ENCODE measurements at places on chromosomes 1 and 21.

GRCh38 chr1:41812453-41812852 lies 106.3 kb downstream of the HIVEP3 start:
- peak; percentile 81 for DNase-seq

GRCh38 chr21:35603494-35603893 lies 456.8 kb downstream of the SETD4 start:
- DNase-seq, result no peak

DNA sequence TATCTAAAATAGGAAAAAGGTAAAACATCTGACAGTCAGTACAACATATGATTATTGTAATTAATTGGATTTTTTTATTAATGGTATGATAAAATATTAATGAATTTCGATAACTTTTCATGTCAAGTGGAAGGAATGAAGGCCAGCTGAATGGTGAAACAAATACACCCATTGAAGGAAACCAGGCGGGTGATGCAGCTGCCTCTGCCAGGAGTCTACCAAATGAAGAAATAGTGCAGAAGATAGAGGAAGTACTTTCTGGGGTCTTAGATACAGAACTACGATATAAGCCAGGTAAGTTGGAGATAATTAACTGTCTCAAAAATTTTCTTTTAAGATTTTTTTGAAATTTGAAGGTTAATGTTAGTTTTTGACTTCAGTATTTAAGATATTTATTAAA lies 3.2 kb downstream of the SON start:
- no peak for DNase-seq

DNA sequence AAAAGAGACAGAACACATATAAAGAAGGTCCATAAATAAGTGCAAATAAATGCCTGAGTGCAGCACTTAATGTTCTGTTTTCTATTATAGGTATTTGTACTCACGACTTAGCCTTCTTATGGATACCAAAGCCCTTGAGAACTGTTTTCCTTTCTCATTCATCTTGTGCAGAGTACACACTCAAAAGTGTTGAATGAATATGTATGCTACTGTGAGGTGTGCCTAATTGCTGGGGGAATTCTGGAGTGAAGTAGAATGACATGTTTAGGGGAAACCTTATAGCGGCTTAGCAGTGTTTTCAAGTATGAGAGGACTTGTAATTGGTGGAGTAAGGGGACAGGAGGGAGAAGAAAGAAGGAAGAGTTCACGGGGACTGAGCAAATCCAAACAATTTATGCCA lies 157.6 kb downstream of the CACNA1E start:
- no peak for DNase-seq

DNA sequence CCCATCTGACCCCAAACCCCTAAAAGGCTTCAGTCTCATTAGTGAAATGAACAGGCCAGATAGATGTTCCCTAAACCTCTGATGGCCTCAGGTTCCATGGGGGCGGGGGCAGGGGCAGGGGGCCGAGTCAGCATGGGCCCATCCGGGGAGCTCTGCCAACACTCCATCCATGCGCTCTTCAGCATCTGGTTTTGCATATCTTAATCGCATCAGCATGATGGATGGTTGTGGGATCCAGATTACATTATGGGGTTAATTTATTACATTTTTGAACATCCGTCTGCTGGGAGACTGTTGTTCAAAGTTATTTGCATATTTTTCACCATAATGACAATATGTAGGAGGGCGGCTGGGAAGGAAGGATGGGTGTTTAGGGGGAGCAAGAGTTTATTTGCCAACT lies 3.1 kb upstream of the MAD2L2 start:
- no peak for DNase-seq

GRCh38 chr1:154557248-154557938 lies 1.1 kb downstream of the UBE2Q1 start:
- no peak for DNase-seq

GRCh38 chr1:40640314-40641076 lies 25.0 kb downstream of the RIMS3 start:
- DNase-seq, result no peak

- no peak for DNase-seq
Observed at GRCh38 chr1:232484856-232485255, 145.1 kb downstream of the SIPA1L2 start.

DNA sequence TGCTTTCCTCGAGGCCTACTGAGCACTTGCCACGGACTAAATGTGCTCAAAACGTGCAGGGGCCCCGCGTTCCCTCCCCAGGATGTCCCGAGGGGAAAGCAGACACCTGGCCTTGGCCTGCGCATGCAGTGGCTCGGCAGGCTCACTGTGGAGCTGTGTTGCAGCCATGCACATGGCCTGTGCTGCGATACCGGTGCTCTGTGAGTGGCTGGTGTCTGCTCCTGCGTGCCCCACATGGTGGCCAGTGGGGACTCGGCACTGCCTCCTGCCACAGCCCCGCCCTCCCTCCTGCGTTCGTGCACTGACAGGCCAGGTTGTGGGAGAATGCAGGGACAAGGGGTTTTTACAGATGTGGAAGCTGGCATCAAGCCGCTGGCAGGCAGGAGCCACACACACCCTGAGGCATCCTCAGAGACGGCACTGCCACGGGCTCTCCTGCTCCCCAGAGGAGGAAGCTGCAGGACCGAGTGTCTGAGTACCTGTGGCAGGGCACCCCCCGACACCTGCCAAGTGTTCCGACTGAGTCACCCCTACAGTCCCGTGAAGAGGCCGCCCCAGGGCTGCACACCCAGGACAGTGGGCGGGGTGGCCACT lies 16.9 kb upstream of the PTTG1IP start:
- no peak for DNase-seq

- no peak for DNase-seq
Observed at GRCh38 chr1:77796695-77797405, 17.4 kb downstream of the MIGA1 start.

- no peak for DNase-seq
Observed at GRCh38 chr1:176201568-176201967, 5.5 kb downstream of the COP1 start.

DNA sequence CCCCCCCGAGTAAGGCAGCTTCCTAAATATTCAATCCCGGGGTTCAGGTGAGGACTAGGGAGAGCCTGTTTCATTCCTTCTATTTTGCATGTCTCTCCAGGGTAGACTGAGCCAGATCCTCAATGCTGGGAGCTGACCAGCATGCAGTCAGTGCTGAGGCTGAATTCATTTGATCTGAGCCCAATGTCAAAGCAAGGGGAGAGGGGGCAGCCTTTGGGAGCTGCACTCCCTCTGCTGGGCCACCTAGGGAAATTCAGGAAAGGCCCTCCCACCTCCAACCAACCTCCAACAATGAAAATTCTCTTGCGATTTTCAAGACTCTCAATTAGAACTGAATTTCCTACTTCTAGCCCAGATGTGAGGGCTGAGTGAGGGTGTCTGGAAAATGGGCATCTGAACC lies 371.2 kb downstream of the NPHP4 start:
- no peak for DNase-seq

DNA sequence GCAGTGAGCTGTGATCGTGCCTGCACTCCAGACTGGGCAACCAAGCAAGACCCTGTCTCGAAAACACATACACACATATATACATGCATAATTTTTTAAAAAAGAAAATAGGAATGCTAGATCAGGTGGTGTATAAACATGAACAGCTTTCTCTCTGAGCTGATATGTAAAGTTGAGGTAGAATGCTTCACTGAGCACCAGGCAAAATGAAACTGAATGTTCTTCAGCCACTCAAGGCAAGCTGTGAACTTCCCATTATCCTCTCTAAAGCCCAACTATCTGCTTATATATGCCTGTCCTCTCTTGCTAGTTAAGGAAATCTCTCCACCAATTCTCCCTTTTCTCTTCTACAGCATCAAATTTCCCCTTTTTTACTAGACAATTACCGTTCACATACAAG lies 93.0 kb downstream of the NUF2 start:
- DNase-seq, result no peak

DNA sequence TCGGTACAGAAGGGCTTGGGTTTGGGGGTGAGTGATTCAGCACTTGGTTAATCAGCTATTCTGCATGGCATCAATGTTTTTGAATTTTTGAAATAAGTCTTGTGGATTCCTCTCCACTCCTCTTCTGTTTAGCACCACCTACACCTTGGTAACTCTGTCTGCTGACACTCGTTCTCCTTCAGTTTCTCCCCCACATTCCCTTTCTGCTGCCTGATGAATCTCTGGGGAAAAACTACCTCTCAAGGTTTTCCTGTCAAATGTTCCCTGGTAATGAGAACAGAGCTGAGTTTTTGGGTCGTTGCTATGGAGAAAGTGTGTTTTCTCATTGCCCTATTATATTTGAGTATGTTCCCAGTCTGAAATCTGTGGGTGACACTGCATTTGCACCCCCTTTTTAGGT lies 108.2 kb downstream of the GABPA start:
- no peak for DNase-seq

DNA sequence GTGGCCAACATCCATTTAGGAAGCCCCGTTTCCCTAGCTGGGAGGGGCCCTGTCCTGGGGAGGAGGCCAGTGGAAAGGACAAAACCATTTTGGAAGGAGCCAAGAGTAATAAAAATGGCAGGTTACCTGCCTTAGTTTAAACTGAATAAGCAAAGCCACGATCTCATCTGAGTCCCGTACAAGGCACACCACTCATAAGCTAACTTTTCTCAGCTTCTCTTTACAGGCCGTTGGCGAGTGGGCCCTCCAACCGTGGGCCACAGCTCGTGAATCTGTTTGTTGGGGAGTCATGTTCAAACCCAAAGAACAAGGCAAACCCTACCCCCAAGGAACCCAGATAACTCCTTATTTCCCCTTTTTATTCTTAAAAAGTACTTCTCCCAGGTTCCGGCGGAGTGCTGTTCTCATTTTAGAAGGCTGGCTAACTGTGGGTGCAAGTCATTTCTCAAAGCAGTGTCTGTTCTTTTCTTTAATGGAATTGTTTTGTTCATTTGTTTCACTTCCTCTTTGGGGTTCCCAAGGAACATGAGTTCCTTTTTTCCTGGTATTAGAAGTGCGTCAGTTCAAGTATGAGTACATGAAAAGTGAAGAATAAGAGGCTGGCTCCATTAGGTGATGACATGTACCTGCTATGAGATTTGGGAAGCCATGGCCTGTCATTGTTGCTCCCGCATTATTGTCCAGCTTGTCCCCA lies 89.0 kb downstream of the PSMG1 start:
- DNase-seq, result no peak

DNA sequence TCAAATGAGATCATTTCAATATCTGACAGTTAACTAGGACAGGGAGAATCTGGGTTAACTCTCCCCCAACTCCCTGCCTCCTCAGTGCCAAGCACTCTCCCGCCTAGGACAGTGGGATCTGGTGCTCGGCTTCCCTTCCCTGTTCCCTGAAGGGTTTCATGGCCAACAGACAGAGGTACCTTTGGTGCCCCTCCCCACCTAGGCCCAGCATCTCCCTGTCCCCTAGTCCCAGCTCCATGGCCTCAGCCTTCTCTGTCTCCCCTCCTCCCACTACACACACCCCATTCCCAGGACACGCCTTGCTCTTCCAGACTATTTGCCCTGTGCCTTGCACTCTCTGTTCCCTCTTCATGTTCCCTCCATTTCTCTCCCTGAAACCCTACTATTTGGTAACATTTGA lies 77.1 kb downstream of the CD247 start:
- DNase-seq, result no peak

GRCh38 chr1:66258404-66259105 lies 275.4 kb upstream of the SGIP1 start:
- DNase-seq, result no peak

GRCh38 chr1:77659879-77660593 lies 22.4 kb downstream of the ZZZ3 start:
- no peak for DNase-seq

GRCh38 chr1:226671277-226671676 lies 67.8 kb downstream of the ITPKB start:
- no peak for DNase-seq

DNA sequence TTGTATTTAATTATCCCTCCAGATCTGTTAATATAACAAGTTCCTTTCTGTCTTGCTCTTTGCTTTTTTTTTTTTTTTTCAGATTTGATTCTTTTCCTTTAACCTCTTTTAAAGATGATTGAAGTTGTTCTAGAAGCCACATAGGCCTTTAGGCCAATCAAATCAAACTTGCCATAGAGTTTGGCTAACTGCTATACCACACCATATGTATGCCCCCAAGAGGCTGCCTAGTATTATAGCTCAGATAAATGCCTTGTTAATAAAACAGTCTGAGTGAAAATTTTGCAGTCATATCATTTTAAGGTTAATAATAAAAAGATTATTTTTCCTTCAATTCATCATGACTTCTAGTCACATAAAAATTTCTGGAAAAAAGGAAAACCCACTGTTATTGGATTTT lies 696.0 kb upstream of the CHRM3 start:
- DNase-seq, result no peak

- DNase-seq, result no peak
Observed at GRCh38 chr1:191551019-191551418, 607.2 kb upstream of the RGS18 start.

- DNase-seq, result no peak
Observed at GRCh38 chr21:27114111-27114510, 147.2 kb upstream of the ADAMTS5 start.

DNA sequence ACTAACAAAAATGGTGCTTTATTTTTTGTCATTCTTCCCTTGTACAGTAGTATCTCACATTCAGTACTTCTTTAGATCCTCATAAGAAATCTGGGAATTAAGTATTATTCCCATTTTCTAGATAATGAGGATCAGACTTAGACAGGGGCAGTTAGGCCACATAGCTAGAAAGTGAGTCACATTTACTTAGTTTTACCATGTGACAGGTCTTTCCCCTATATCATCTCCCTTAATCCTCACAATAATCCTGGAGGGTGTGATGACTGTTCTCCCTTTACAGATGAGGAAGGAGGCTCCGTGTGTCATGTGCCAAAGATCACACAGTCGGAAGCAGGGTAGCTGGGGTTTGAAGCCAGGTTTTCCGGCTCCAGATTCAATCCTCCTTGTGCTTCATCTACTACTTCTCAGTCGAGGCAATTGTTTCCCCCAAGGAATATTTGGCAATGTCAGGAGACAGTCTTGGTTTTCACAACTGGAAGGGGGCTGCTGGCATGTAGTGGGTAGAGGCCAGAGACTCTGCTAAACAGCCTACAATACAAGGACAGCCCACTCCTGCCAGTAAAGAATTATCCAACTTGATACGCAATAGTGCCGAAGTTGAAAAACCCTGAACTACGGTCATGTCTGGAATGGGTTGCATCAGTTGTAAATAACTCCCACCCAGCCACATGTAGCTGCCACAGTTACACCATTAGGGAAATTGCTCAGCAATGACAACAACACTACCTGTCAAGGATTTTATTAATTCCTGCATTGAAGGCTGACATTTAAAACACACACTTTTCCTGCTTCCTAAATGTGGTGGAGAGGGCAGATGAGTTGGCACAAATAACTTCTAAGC lies 54.5 kb downstream of the C8B start:
- peak; percentile 76 for DNase-seq

DNA sequence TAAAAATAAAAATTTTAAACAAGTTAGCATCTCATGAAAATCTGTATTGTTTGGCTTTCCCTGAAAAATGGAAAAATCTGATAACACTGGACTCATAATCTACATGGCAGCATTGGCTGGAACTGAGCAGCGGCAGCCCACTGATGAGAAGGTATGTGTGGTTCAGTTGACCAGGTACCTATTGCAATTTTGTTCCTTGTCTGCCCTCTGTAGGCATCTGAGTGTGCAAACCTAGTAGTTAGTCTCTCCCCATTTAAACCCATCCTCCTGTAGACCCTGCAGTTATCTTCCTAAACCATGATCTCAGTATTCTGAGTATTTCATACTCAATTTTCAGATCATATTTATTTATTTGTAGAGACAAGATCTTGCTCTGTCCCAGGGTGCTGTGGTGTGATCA lies 59.4 kb upstream of the SERBP1 start:
- no peak for DNase-seq

GRCh38 chr1:8571200-8571984 lies 246.0 kb downstream of the RERE start:
- DNase-seq, result peak; percentile 40
